ENCODE measurements at places on chromosomes 6 and 20. TPM values are rescaled to one million over a fixed set of nuclear protein-coding genes. Genes with fewer than 3 reads are reported as not detected.

TFAP2D gene
- not detected for total RNA-seq

GRCh38 chr6:150255840-150256239, 113.0 kb upstream of the IYD start:
- H3K27me3 ChIP-seq, result peaks cover 7% of the 10 kb centered on the region
- no peaks in the 10 kb centered on the region for H3K36me3 ChIP-seq
- DNase-seq, result no peak
- no peak overlapping the region for H3K4me3 ChIP-seq
- no peak overlapping the region for H3K27ac ChIP-seq
- H3K4me1 ChIP-seq, result peaks cover 2% of the 10 kb centered on the region

GRCh38 chr6:107866606-107867301, 42.6 kb upstream of the SCML4 start:
- no peak for DNase-seq
- no peaks in the 10 kb centered on the region for H3K27me3 ChIP-seq
- peaks cover 16% of the 10 kb centered on the region for H3K36me3 ChIP-seq

IFNGR1 gene
- total RNA-seq, result 42.4 TPM

- H3K27ac ChIP-seq, result no peak overlapping the region
- no peak overlapping the region for H3K4me3 ChIP-seq
- no peaks in the 10 kb centered on the region for H3K27me3 ChIP-seq
- no peaks in the 10 kb centered on the region for H3K4me1 ChIP-seq
Measured at GRCh38 chr6:24694198-24694597, 24.8 kb downstream of the C6orf62 start.

- H3K27me3 ChIP-seq, result no peaks in the 10 kb centered on the region
- DNase-seq, result no peak
- H3K27ac ChIP-seq, result peak overlapping the region; percentile 55
Measured at GRCh38 chr6:13814938-13815575, 700 bp upstream of the MCUR1 start.

CD40 gene
- 5.9 TPM for total RNA-seq

GRCh38 chr6:158316022-158316421, 3.8 kb downstream of the TULP4 start:
- no peak for DNase-seq
- no peak overlapping the region for H3K4me3 ChIP-seq
- H3K27ac ChIP-seq, result no peak overlapping the region
- H3K36me3 ChIP-seq, result peaks cover under 1% of the 10 kb centered on the region

DNA sequence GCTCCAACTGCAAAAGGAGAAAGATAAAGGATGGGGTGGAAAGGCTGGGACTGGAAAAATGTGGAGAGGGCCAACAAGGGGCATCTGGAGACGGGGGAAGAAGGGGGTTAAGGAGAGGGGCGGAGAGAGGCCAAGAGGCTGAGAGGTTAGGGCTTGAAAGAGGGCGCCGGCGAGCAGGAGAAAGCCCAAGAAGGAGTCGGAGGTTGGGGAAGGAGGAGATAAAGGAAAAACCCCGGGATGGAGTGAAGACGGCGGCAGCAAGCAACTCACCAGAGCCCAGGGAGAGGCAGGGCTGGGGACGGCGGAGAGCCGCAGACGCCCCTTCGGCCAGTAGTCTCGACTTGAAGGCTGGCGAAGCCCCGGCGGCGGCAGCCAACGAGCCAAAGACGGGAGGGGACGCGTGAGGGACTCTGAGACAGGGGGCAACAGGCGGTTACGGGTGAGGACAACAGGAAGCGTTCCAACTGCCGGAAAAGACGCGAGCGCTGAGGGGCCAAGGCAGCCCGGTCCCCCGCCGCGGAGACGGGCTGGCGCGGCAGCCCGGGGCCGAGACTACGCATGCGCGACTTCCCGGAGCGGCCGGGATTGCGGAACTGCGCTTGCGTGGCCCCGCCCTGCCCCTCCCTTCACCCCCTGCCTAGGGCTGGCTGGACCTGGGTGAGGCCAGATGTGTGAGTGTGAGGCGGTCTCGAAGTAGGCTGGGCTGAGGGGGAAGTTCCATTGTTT, at the start of gene STK38:
Gene STK38 (minus strand): TSS at position 560 of the 726 bp plus-strand sequence. CDS start 7,277 bp downstream, outside the sequence.
- H3K27ac ChIP-seq, result peak within 1 kb of the TSS; percentile 81
- H3K27me3 ChIP-seq, result no peaks in the 10 kb centered on the region
- H3K4me1 ChIP-seq, result peaks cover 34% of the 10 kb centered on the region

DNA sequence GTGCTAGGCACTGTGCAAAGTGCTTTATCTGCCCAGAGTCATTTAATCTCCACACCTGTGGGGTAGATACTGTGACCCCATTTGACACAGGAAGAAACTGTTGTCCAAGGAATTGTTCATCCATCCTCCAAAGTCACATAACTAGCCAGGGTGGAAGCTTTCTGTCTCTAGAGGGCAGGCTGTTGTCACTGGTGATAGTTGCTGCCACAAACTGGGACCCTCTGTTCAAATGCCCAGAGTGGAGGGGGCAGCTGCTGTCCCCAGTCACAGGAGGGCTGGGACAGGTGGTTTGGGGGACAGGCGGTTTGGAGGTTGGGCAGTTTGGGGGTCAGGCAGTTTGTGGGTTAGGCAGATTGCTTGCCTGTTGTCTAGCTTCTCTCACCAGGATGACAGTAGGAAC, 16.1 kb upstream of the TMEM242 start:
- H3K27me3 ChIP-seq, result no peaks in the 10 kb centered on the region

GRCh38 chr6:138528137-138528536, 28.8 kb upstream of the NHSL1 start:
- no peak overlapping the region for H3K27ac ChIP-seq
- H3K4me1 ChIP-seq, result no peaks in the 10 kb centered on the region
- H3K36me3 ChIP-seq, result no peaks in the 10 kb centered on the region
- no peak for DNase-seq

- peaks cover 19% of the 10 kb centered on the region for H3K36me3 ChIP-seq
- DNase-seq, result no peak
- H3K27ac ChIP-seq, result no peak overlapping the region
- no peak overlapping the region for H3K4me3 ChIP-seq
- no peaks in the 10 kb centered on the region for H3K4me1 ChIP-seq
- H3K27me3 ChIP-seq, result no peaks in the 10 kb centered on the region
Measured at GRCh38 chr6:53520320-53520928, 24.5 kb downstream of the GCLC start.

DNA sequence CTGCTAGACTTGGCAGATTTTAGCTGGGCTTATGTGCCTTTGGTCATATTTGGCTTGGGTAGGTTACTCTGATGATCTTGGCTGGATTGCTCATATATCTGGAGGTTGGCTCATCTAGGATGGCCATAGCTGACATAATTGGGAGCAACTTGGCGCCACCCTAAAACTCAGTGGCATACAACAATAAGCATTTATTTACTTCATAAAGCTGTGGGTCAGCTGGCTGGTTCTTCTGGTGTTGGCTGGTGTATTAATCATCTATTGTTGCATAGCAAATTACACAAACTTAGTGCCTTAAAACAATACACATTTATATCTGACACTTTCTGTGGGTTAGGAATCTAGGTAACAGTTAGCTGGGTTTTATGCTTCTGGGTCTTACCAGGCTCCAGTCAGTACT, 297.3 kb upstream of the JAG1 start:
- no peak overlapping the region for H3K27ac ChIP-seq
- peaks cover 3% of the 10 kb centered on the region for H3K27me3 ChIP-seq
- DNase-seq, result no peak
- H3K4me3 ChIP-seq, result no peak overlapping the region
- H3K36me3 ChIP-seq, result no peaks in the 10 kb centered on the region

DNA sequence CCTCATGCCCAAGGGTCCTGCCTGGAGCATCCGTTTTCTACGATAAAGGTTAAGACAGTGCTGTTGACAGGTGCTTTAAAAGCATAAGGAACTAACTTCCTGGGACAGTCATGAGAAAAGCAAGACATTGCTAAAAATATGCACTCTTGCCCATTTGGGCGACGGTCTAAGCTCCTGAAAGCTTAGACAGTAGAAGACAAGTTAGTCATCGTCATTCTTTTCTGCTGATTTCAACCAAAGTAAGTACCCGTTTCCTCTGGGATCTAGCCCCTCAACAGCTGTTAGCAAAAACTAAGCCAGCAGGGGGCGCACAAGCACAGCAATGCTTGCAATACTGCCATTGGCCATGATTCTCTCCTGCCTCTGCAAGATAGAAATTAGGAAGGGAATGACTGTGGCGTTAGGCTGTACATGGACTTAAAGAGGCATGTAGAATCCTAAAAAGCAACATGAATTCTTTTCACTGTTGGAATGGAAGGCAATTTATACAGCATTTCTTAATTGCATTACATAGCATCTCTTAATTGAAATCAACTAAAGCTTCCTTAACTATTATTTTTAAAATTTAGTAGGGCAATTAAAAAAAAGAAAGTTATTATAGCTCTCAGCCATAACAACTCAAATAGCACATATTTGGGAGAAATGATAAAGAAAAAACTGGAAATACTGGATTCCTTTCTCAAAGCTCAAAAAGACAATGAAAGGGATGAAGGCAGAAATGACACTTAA, 147.8 kb upstream of the RALGAPA2 start:
- no peak overlapping the region for H3K27ac ChIP-seq
- H3K4me1 ChIP-seq, result no peaks in the 10 kb centered on the region
- H3K27me3 ChIP-seq, result no peaks in the 10 kb centered on the region
- peak; percentile 79 for DNase-seq
- H3K4me3 ChIP-seq, result no peak overlapping the region

DNA sequence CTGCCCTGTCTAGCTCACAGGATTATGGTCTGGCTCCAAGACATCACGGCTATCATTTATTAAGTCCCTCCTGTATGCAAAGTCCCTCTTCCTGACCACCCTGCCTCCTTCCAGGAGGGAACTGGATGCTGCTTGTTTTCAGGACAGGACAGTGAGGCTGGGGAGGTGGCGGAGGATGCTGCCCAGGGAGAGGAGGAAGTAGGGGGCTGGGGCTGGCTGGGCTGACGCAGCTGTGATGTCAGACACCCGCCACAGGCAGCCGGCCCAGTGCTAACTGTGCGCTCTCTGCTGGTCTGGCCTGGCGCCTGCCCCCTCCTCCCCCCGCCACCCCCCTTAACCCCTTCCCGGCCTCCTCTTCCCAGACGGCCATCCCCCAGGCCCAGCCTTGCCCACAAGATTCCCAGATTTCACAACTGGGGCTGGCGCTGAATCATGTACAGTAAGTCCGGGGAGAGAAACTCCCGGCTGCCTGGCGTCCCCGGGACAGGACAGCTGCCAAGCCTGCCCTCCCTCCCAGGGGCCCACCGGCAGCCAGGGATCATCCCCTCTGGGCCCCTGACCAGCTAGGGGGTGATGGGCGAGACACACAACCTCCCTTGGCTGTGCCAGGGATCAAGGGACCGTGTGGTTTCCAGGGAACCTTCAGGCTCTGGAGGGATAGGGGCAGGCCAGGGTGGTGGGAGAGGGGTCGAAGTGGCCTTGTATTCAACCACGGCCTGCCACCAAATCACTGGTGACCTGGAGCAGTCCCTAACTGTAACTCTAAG, 118.1 kb downstream of the CEBPB start:
- no peaks in the 10 kb centered on the region for H3K27me3 ChIP-seq
- no peak for DNase-seq
- H3K4me1 ChIP-seq, result no peaks in the 10 kb centered on the region
- H3K27ac ChIP-seq, result no peak overlapping the region
- H3K36me3 ChIP-seq, result no peaks in the 10 kb centered on the region
- H3K4me3 ChIP-seq, result no peak overlapping the region

DNA sequence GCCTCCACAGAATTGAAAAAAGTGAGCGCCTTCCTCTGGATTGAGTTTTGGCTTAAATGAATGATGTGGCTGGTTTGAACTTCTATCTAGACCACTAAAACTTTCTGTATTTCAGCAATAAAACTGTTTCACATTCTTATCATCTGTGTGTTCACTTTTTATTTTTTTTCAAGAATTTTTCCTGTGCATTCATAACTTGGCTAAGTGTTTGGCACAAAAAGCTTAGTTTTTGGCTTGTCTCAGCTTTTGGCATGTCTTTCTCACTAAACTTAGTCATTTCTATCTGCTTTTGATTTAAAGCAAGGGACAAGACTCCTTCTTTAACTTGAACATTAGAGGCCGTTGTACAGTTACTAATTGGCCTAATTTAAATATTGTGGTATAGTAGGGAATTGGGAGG, 1015.1 kb downstream of the EPHA7 start:
- no peaks in the 10 kb centered on the region for H3K4me1 ChIP-seq
- H3K27me3 ChIP-seq, result no peaks in the 10 kb centered on the region
- H3K36me3 ChIP-seq, result no peaks in the 10 kb centered on the region
- no peak overlapping the region for H3K27ac ChIP-seq

- H3K36me3 ChIP-seq, result no peaks in the 10 kb centered on the region
- H3K27me3 ChIP-seq, result no peaks in the 10 kb centered on the region
- peak within 1 kb of the TSS; percentile 67 for H3K4me3 ChIP-seq
Measured at GRCh38 chr20:59933296-59933848, at the start of gene SYCP2. SYCP2 (minus strand) TSS chr20:59933637; CDS start chr20:59922413, 11,224 bp downstream.

GRCh38 chr6:111550953-111551352, 54.7 kb downstream of the TRAF3IP2 start:
- no peak for DNase-seq
- no peaks in the 10 kb centered on the region for H3K36me3 ChIP-seq
- no peaks in the 10 kb centered on the region for H3K27me3 ChIP-seq
- no peak overlapping the region for H3K27ac ChIP-seq
- no peak overlapping the region for H3K4me3 ChIP-seq

DNA sequence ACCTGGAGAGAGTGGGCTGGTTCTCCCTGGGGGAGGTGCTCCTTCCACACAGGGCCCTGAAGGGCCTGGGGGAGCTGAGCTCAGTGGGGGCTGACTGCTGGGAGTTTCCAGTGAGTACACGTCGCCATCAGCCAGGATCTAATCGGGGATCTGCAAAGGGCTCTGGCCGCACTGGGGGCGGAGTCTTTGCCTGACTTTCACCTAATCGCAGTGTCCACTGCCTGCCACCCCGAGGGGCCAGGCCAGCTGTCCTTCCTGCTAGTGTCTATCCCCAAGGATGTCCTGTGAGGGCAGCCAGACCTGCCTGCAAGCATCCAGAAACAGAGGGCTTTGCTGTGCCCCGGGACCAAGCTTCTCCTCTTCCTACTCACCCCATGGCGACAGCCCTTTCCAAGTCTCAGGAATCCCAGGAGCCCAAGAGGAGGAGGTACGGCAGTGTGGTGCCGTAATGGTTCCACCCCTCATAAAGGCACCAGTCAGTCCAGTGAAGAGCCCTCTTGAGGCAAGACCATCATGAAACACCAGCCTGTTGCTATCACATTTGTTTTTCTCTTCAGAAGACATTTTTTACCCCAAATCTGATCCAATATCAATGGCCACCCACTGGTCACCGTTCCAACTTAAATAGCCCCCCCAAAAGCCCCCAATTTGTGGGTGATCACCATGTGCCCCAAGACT, 243.1 kb upstream of the ECI2 start:
- peaks cover 8% of the 10 kb centered on the region for H3K27me3 ChIP-seq
- no peak overlapping the region for H3K27ac ChIP-seq
- no peak overlapping the region for H3K4me3 ChIP-seq
- DNase-seq, result no peak
- no peaks in the 10 kb centered on the region for H3K4me1 ChIP-seq

GRCh38 chr20:44029848-44030230, 115.2 kb downstream of the TOX2 start:
- H3K27ac ChIP-seq, result no peak overlapping the region
- H3K4me3 ChIP-seq, result no peak overlapping the region
- H3K36me3 ChIP-seq, result no peaks in the 10 kb centered on the region

Data from T-cell (primary cell).